Fibroblast of skin of left quadriceps (primary cell): ENCODE measurements at places on chromosomes 3 and 15.

DNA sequence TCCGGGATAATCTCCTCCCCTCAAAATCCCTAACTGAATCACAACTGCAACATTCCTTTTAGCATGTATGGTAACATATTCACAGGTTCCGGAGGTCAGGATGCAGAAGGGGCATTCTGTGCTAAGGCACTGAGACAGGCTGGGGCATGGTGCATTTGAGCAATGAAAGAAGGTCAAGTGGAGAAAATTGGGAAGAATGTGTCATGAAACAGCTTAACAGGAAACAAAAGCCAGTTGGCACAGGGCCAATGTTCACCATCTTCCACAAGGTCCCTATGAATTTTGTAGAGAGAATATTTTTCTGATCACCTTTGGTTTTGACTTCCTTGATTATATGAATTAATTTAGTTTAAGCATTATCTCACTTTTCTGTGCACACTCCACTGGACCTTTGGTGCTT, 587.7 kb upstream of the NR2F2 start:
- DNase-seq = no peak

- DNase-seq = no peak
Observed at GRCh38 chr15:38671675-38672254, 107.2 kb upstream of the RASGRP1 start.

GRCh38 chr3:165545059-165545458, 292.2 kb downstream of the BCHE start:
- no peak for DNase-seq

- no peak for DNase-seq
Observed at GRCh38 chr15:31869686-31870307, 160.5 kb upstream of the CHRNA7 start.

GRCh38 chr3:174116421-174116820, 718.9 kb downstream of the NLGN1 start:
- DNase-seq = no peak

DNA sequence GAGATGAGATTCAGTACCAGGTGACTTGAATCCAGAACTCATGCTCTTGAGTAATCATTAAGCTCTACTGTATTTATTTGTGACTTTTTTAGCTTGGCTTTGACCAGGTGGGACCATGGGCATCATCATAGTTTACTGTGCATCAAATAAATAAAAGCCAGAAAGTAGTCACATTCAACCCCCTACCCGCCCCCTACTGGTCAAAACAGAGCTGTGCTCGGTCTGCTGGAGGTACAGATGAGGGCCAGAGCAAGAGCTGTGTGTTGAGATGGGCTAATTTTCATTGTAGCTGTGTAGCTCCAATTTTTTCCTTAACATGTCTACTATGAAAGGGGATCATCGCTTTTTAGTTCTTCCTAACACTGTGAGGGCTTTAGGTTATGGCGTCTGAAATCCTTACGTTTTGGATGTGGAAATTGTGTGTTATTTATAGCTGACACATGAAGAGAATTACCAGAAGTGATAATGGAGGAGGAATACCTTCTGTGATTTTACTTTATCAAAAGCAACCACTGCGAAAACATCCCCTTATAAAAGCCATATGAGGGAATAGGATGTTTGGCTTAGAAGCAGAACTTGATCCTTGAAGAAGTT, 375.1 kb downstream of the PTPRG start:
- no peak for DNase-seq

- DNase-seq = no peak
Observed at GRCh38 chr15:101844916-101845315, 32.9 kb downstream of the OR4F15 start.

DNA sequence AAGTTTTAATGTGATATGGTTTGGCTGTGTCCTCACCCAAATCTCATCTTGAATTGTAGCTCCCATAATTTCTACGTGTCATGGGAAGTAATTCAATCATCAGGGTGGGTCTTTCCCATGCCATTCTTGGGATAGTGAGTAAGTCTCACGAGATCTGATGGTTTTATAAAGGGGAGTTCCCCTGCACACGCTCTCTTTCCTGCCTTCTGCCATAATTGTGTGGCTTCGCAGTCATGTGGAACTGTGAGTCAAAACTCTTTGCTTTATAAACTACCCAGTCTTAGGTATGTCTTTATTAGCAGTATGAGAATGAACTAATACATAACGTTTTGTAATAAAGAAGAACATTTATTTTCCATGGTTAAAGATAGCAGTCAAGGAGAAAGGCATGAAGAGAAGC, 39.2 kb upstream of the GOLIM4 start:
- no peak for DNase-seq

DNA sequence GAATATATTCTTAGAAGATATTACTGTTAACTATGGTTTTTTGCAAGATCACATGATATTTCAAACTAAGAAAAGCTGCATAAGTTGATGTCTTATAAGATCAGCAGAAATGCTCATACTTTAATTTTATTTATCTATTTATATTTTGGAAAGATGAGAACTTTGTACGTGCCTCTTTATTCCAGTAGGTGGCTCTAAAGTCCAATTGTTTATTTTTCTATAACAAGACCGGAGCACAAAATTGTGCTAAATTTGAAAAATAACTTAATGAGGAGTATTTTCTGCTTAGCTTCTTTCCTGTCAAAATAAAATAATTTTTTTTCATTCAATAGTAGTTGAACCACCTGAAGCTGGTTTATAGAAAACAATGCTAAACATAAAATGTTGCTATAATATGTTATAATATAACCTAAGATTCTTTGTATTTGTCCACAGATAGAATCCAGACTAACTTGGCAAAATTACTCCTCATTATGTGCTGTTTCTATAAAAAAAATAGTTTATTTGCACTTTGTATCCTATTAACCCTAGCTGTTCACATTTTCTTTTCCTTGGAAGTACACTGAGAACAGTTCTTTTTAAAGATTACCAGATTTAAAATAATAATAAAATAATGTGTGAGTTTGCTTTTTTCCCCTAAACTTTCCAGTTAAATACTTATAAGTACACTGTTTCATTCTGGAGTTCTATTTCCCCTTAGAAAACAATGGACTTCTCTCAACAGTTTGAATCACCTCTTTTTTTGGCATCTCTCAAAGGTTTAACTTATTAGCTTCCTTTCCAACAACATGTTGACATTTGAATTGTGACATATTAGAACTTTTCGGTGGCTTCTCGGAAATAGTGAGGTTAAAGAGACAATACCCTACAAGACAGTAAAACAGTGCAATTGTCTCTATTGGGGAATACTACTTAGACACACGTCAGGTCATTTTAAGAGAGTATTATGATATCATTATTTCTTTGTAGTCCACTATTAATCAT, 530.0 kb downstream of the MECOM start:
- no peak for DNase-seq

DNA sequence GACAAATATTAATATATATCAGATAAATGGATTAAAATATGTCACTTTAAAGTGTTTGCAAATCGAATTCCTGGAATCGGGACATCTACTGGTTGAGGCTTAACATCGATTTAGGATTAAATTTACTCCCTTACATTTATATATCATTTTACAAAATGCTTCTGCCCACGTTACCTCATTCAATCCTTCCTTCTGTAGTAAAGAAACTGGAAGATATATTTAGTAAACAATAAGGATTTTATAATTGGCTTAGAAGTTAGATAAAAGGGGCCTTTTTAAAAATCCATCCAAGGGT, 1.3 kb downstream of the CLPX start:
- no peak for DNase-seq

- DNase-seq = no peak
Observed at GRCh38 chr15:95300958-95301357, 1029.5 kb upstream of the NR2F2 start.

GRCh38 chr15:93664213-93664956, 567.0 kb upstream of the MCTP2 start:
- DNase-seq = no peak

GRCh38 chr15:70400766-70401541, 303.2 kb upstream of the TLE3 start:
- DNase-seq = no peak

GRCh38 chr3:299590-300301, 103.2 kb downstream of the CHL1 start:
- DNase-seq = no peak

GRCh38 chr3:47791193-47791855, 9.6 kb upstream of the SMARCC1 start:
- DNase-seq = no peak

DNA sequence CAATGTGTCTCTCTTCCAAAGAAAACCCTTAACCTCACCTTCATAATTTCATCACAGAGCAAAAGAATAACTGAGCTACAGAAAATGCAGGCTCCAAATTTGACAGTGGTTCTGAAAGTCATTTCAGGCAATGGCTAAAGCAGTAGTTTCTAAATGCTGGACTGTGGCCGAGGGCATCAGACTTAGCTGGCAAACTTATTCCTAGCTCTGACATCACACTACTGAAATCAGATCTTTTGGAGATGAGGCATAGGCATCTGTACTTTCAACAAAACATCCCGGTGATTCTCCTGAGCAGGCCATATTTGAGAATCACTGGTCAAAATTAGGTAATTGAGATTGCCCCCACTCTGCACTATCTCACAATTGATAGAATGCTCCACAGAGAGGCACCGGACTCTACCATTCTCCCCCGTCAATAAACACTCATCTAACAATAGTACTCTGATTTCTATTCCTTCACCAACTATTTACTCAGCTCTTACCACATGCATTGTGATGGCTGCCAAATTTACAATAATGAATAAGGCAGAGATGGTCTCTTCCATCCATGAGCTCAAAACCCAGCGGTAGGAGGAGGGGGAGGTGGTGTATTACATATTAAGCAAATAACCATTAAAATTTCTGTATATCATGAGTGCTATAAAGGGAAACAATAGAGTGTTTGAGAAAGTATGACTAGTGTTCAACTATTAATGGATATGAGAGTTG, 57.3 kb upstream of the SPRED1 start:
- no peak for DNase-seq

DNA sequence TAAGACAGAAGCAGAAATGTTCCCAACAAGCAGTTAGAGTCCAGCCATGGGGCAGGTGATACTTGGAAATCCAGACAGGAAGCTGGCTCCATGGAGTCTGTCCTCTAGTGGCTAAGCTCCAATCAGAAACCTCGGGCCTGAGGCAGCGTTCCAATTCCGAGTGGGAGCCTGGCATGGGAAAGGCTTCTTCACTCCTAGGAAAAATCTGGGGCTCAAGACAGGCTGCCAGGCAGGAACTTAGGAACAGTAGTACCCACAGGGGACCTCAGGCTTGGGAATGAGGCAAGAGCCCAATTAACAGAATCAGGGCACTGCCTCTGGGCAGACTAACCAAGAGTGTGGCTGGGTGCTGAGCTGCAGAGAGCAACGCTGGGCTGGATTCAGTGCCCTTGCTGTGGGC, 6.2 kb upstream of the ATP13A4 start:
- DNase-seq = no peak

DNA sequence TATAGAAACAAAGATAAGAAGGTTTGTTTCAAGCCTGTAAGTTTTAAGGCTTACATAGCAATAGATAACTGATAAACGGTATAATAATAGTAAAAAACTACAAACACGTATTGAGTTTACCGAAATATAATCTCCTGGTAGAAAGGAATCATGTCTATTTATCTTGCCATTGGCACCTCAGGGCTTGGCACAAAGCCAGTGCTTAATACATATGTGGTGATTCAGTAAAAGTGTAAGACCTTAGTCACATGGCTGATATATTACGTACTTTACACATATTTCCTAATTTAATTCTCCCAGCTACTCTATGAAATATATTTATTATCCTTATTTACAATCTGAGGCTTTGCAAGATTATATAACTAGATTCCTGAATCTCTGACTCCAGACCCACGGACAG, 32.0 kb upstream of the SLCO3A1 start:
- DNase-seq = no peak

GRCh38 chr3:53824795-53825194, 21.4 kb downstream of the CHDH start:
- no peak for DNase-seq

DNA sequence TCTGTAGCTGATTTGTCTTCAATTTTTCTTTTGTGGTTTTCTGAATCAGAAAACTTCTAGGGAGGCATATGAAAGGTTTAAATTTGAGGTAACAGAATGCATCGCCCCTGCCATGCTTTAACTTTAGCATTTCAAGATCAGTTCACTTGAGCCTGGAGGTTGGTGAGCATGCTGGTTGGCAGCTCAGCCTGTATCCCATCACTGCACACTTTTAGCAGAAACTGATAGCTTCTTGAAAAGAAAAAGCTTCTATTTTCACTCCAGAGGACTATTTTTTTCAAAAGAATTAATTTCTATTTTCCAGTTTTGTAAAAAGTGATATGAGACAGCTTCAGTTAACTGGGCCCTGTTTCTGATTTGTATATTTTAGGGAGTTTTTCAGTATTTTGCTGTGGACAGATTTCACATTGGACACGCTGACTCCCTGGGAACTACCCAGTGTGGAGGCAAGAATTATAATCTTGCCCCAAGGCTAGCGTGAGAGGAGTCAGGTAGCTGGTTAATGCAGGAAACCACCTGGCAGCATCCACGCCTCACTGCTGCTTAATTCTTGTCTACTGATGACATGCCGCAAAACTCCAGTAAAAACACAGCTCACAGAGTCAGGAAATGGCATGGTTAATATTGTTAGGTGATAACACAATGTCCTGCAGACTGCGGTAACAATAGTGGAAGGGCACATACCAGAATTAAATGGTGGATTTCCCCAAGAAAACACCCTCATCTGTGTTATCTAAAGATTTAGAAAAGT, 71.4 kb downstream of the DUT start:
- DNase-seq = no peak

DNA sequence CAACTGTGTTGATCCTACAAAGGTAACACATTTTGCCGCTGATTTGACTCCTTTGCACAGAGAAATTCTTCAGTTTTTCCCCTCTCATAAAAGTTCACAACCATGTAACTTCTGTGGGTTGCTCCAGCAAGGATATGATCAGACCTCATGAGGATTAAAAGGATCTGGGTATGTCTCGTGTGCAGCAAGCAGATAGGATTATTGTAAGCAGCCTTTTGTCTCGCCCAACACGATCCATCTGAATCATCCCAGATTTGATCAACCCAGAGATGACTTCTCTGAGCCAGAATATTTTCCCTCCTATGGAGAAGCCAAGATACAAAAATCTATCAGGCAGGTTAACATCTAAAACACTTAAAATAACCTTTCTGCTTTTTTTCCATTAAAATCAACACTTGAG, 12.8 kb upstream of the BNIP2 start:
- DNase-seq = no peak

DNA sequence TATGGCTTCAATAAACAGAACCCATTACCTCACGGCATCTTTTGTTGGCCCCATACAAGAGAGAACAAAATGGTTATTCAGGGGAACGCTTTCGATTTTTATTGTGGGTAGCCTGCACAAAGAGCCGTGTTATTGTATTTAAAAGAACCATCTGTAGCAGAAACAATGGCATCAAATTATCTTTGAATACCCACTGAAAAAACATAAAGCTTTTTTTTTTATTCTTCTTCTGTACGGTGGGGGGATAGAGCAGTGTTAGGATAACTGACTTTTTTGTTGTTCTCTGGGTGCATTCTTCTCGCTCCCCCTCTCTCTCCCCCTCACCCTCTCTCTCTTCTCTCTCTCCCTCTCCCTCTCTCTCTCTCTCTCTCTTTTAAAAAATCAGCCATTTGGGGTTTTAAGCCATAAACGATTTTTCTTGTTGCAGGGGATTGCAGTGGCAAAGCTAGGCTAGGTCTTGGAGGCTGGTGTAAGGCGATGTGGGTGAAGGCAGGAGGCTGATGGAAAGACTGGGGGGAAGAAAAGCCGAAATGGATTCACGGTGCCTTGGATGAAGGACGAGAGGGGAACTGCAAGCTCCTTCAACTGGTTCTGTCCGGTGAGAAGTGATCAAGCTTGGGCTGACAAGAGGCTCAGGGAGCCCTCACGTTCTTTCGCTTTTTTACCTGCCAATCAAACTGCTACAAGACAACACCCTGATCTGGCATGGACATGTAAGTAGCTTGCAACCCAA, 12.4 kb upstream of the SOX2 start:
- DNase-seq = no peak
